Natural killer cell treated with Interleukin-12 subunit alpha and Interleukin-12 subunit beta and Interleukin-15 and Interleukin-18, amount 100 ng/mL, for 72 hours (primary cell): ENCODE measurements at places on chromosomes 16 and 17. TPM values are rescaled to one million over a fixed set of nuclear protein-coding genes. Genes with fewer than 3 reads are reported as not detected.

DNA sequence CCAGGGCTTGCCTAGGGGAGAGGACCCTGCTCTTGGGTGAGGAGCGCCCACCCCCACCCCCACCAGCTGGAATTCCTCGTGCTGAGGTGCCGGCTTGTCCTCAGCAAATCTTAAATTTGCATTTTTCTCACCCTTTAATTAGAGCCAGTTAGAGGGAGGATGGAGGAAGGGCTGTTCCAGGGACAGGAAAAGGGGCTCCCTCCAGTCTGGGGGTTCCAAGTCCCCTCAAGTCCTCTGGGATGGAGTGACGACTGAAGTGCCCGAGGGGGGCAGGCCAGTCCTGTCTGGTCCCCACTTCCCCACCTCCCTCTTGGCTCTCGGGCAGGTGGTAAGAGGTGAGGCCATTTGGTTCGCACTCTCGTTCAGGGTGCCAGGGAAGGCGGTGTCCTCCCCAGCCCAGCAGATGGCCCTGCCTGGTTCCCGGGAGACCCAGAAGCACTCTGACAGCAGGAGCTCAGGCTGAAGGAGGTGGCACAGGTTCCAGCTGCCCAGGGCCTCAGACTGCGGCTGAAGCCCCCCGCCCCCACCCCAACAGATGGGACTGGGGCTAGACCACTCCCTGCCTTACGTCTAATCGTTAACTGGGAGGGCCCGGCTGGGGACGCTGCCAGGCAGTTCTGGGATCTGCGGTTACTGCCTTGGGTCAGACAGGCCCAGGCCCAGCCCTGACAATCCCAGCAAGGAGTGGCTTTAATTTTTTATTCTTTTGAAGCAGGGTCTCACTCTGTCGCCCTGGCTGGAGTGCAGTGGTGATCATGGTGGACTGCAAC is 2.2 kb downstream of the RAB26 start:
- peaks cover 14% of the 10 kb centered on the region for H3K4me1 ChIP-seq
- H3K4me3 ChIP-seq = peak overlapping the region; percentile 66
- H3K27ac ChIP-seq = peak overlapping the region; percentile 55
- H3K36me3 ChIP-seq = peaks cover 5% of the 10 kb centered on the region
- DNase-seq = peak; percentile 62
- H3K27me3 ChIP-seq = no peaks in the 10 kb centered on the region

DNA sequence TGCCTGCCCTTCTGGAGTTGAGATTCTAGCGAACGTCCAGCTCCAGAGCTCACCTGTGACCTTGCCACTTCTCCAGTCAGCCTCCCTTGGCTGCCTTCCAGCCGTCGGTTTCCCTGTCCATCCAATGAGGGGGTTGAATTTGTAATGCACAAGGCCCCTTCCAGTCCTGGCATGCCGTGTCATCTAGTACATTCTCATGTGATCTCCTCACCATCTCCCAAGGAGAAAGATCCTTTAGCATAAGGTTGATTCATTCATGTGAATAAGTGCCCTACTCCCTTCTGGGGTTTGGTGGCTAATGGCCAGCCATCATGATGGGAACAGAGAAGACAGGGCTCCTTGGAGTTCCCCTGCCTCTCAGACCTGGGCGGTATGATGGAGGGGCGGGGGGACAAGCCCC is 18.9 kb upstream of the ABCC3 start:
- peaks cover 6% of the 10 kb centered on the region for H3K4me1 ChIP-seq
- no peak overlapping the region for H3K27ac ChIP-seq
- no peak overlapping the region for H3K4me3 ChIP-seq
- no peak for DNase-seq

- H3K4me3 ChIP-seq = peak overlapping the region; percentile 85
- peaks cover 27% of the 10 kb centered on the region for H3K36me3 ChIP-seq
- no peaks in the 10 kb centered on the region for H3K27me3 ChIP-seq
- peaks cover 31% of the 10 kb centered on the region for H3K4me1 ChIP-seq
- H3K27ac ChIP-seq = peak overlapping the region; percentile 88
Measured at GRCh38 chr16:9090101-9090959, 1.1 kb upstream of the HAPSTR1 start.

DNA sequence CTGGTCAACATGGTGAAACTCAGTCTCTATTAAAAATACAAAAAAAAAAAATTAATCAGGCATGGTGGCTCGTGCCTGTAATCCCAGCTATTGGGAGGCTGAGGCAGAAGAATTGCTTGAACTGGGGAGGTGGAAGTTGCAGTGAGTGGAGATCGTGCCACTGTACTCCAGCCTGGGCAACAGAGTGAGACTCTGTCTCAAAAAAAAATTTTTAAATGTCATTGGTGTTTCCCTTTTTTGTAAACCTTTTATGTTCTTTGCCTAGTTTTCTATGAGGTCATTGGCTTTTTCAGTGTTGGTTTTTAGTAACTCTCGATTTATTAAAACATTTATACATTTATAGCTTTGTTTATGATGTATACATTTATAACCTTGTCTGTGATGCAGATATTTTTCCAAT is 18.2 kb downstream of the NLRC5 start:
- DNase-seq = peak; percentile 18
- peaks cover 16% of the 10 kb centered on the region for H3K36me3 ChIP-seq
- H3K27ac ChIP-seq = peak overlapping the region; percentile 72
- peaks cover 53% of the 10 kb centered on the region for H3K4me1 ChIP-seq

- no peak for DNase-seq
- H3K4me3 ChIP-seq = no peak overlapping the region
Measured at GRCh38 chr17:45828171-45828570, 16.5 kb upstream of the SPPL2C start.

- no peak overlapping the region for H3K4me3 ChIP-seq
- no peaks in the 10 kb centered on the region for H3K36me3 ChIP-seq
- H3K27me3 ChIP-seq = peaks cover 10% of the 10 kb centered on the region
- DNase-seq = no peak
- H3K27ac ChIP-seq = no peak overlapping the region
Measured at GRCh38 chr16:17691106-17691898, 220.5 kb upstream of the XYLT1 start.

DNA sequence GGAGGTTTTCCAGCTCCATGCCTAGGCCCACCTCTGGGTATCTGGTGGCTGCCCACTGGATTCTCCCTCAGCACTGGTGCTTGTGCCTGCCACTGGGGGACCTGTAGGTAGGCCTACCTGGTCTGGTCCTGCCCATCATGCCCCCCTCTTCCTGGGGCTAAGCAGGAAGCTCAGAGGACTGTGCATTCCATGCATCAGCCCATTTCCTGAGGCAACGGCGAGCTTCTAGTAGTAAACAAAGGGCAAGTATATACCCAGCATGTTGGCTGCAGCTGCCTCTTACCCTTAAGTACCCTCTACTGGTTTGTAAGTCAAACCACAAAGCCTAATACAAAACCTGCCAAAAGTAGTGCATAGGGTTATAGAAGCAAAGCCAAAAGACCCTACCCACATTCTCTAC is 37.5 kb downstream of the SDR42E1 start:
- no peak overlapping the region for H3K4me3 ChIP-seq
- H3K36me3 ChIP-seq = peaks cover 21% of the 10 kb centered on the region
- no peak overlapping the region for H3K27ac ChIP-seq
- no peaks in the 10 kb centered on the region for H3K4me1 ChIP-seq

GRCh38 chr16:84578538-84579126 is 39.2 kb downstream of the COTL1 start:
- H3K27me3 ChIP-seq = no peaks in the 10 kb centered on the region
- H3K36me3 ChIP-seq = no peaks in the 10 kb centered on the region
- DNase-seq = no peak
- no peak overlapping the region for H3K27ac ChIP-seq

GRCh38 chr16:5756969-5757368 is 659.4 kb upstream of the EEF2KMT start:
- no peaks in the 10 kb centered on the region for H3K4me1 ChIP-seq
- no peak overlapping the region for H3K27ac ChIP-seq
- no peak for DNase-seq
- no peaks in the 10 kb centered on the region for H3K36me3 ChIP-seq
- H3K27me3 ChIP-seq = peaks cover 9% of the 10 kb centered on the region

DNA sequence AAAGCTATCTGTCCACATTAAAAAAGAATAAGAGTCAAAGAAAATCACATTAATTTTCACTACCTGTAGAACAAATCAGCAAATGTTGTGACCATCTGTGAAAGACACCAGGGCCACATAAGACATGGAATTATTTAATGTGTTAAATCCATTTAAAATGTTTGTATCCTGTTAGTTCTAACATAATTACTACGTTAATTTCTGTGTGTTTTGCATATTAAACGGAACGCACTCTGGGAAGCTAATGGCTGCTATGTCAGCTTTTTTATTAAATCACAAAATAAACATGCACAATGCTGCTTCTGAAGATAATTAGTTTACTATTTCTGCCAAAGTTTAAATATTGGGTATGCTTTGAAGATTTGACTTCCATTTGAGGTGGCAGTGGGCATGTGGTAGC is 1061.2 kb downstream of the CDH11 start:
- no peaks in the 10 kb centered on the region for H3K4me1 ChIP-seq
- no peaks in the 10 kb centered on the region for H3K27me3 ChIP-seq
- peaks cover 9% of the 10 kb centered on the region for H3K36me3 ChIP-seq
- no peak for DNase-seq
- H3K27ac ChIP-seq = no peak overlapping the region

GRCh38 chr16:2778630-2778958 is 1.5 kb upstream of the ELOB start:
- H3K27me3 ChIP-seq = no peaks in the 10 kb centered on the region
- H3K27ac ChIP-seq = peak overlapping the region; percentile 94
- H3K4me3 ChIP-seq = peak overlapping the region; percentile 91
- no peaks in the 10 kb centered on the region for H3K36me3 ChIP-seq

DNA sequence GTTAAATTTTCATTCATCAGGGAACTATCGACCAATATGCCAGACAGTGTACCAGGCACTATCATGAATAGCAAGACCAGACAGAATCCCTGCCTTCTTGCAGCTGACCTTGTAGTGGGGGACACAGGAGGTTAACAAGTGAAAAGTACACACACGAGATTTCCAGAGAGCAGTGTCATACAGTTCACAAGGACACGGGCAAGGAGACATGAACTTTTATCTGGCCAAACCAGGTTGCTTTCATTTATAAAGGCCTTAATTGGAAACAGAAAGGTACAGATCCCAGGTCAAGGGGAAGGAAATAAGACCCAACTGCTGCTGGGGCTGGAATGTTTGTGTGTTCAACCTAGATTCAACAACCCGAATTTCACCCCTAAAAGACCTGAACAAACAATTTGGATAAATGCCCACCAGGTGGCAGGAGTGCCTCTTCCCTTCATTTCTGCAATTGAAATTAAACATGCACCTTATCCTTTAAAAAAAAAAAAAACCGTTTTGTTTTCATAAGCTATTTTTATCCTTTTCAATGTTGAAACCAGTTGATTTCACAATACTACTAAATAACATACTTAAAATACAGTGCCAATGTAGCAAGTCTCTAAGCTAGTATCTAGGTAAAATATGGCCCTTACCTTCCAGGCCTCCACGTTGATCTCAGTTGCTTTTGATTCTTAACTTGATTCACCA is 65.9 kb downstream of the EMP2 start:
- H3K4me1 ChIP-seq = no peaks in the 10 kb centered on the region
- peaks cover 2% of the 10 kb centered on the region for H3K27me3 ChIP-seq
- H3K4me3 ChIP-seq = no peak overlapping the region
- no peak overlapping the region for H3K27ac ChIP-seq

GRCh38 chr17:41082626-41083025 is 1.3 kb upstream of the KRTAP4-7 start:
- H3K4me1 ChIP-seq = no peaks in the 10 kb centered on the region
- H3K36me3 ChIP-seq = no peaks in the 10 kb centered on the region
- no peak overlapping the region for H3K27ac ChIP-seq
- H3K27me3 ChIP-seq = peaks cover 21% of the 10 kb centered on the region
- no peak overlapping the region for H3K4me3 ChIP-seq

- H3K27me3 ChIP-seq = no peaks in the 10 kb centered on the region
- DNase-seq = no peak
- H3K27ac ChIP-seq = no peak overlapping the region
- no peaks in the 10 kb centered on the region for H3K36me3 ChIP-seq
- no peak overlapping the region for H3K4me3 ChIP-seq
Measured at GRCh38 chr16:8299635-8300034, 290.7 kb downstream of the TMEM114 start.

GRCh38 chr17:39177256-39177655 is 11.3 kb upstream of the ARL5C start:
- H3K4me3 ChIP-seq = no peak overlapping the region
- H3K27me3 ChIP-seq = no peaks in the 10 kb centered on the region
- H3K27ac ChIP-seq = no peak overlapping the region
- no peak for DNase-seq
- no peaks in the 10 kb centered on the region for H3K4me1 ChIP-seq

- peaks cover 21% of the 10 kb centered on the region for H3K36me3 ChIP-seq
- peak; percentile 80 for DNase-seq
- no peaks in the 10 kb centered on the region for H3K27me3 ChIP-seq
- peak overlapping the region; percentile 100 for H3K27ac ChIP-seq
- H3K4me1 ChIP-seq = peaks cover 78% of the 10 kb centered on the region
- peak overlapping the region; percentile 80 for H3K4me3 ChIP-seq
Measured at GRCh38 chr17:58330997-58331814, 2.6 kb upstream of the TSPOAP1 start.

- no peak overlapping the region for H3K4me3 ChIP-seq
- no peak overlapping the region for H3K27ac ChIP-seq
- H3K36me3 ChIP-seq = no peaks in the 10 kb centered on the region
- peaks cover 11% of the 10 kb centered on the region for H3K27me3 ChIP-seq
- peaks cover 12% of the 10 kb centered on the region for H3K4me1 ChIP-seq
Measured at GRCh38 chr17:17435323-17435722, 41.5 kb upstream of the MED9 start.

- peak; percentile 26 for DNase-seq
- H3K27ac ChIP-seq = no peak overlapping the region
- H3K36me3 ChIP-seq = no peaks in the 10 kb centered on the region
- no peaks in the 10 kb centered on the region for H3K4me1 ChIP-seq
- H3K27me3 ChIP-seq = peaks cover 5% of the 10 kb centered on the region
Measured at GRCh38 chr16:49617016-49617629, 238.8 kb downstream of the ZNF423 start.

DNA sequence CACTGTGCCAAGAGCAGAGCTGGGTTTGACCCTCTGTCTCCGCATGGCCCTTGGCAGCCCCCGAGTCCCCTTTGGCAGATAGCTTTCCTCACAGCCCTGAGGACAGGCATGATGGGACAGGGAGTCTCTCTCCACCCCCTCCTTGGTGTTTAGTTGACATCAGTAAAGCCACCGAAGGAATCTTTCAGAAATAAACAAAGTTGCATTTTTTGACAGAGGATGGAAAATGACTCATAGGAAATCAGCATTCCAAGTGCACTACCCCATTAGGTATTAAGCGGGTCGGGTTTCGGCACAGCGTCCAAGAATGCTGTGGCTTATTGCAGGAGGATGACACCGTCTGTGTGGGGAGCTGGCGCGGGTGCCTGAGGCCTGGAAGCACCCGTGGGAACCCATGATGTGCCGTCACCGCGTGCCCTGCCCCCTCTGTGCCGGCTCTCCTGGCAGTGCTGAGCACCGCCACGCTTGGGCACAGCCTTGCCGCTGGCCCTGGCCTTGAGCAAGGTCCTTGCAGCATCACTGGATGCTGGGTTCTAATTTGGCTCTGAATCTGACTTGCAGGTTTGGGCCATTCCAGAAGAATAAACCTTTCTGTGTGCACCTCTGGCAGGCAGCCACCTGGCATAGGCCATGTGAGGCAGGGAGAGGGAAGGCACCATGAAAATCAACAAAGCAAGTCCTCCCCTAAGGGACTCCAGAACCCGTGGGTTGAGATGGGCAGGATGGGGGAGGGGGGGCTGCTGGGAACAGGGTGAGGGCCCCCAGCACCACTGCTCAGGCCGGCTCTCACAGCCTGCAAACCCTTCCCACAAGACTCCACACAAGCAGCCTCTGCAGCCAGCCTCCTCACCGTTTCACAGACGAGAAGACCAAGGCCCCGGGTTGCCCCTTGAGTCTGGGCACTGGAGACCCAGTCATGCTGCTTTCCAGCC is 50.5 kb upstream of the ZNF469 start:
- no peak for DNase-seq
- peaks cover 9% of the 10 kb centered on the region for H3K4me1 ChIP-seq
- H3K4me3 ChIP-seq = no peak overlapping the region

The DNAH3 gene
- not detected for total RNA-seq

The TMEM132E gene
- not detected for total RNA-seq

The SPNS2 gene
- not detected for total RNA-seq

The RPRML gene
- total RNA-seq = not detected

The DPEP2 gene
- 2.3 TPM for total RNA-seq

The SULT1A1 gene
- 4.4 TPM for total RNA-seq
